ENCODE measurements at places on chromosomes 4 and X.

GRCh38 chr4:54173281-54173912 lies 55.7 kb upstream of the PDGFRA start:
- DNase-seq, result no peak

- no peak for DNase-seq
Measured at GRCh38 chrX:102846544-102847236, 90.4 kb upstream of the RAB40AL start.

DNA sequence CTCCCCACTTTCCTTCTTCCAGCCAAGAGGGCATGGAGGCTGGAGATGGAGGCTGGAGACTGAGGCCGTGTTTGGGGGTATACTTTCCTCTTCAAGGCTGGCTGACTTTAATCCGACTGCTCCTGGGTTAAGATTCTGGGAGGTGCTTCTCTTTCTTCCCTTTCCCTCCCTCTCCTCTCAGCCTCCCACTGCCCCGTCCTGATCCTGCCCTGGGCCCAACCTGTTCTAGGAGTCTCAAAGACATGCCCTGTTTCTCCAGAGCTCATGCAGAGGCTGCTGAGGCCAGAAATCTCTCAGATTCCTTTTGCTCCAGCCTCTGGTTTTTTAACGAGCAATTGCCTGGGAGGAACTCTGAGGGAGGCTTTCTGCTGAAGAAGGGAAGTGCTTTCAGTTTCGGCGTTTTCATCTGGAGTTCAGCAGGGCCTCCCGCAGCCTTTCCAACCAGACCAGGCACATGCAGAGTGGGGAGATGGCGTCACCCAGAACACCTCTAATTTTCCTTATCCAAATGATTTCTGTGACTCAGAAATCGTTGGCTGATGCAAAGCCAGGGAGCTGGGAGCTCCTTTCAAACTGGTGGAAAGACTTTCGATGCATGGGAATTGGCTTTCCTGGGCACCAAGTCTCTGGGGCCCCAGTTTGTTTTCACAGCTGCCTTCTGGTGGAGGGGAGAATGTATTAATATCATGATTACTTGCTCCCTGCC lies 34.5 kb upstream of the FAM9C start:
- no peak for DNase-seq

- DNase-seq, result no peak
Measured at GRCh38 chrX:96861218-96861617, 22.5 kb upstream of the RPA4 start.

DNA sequence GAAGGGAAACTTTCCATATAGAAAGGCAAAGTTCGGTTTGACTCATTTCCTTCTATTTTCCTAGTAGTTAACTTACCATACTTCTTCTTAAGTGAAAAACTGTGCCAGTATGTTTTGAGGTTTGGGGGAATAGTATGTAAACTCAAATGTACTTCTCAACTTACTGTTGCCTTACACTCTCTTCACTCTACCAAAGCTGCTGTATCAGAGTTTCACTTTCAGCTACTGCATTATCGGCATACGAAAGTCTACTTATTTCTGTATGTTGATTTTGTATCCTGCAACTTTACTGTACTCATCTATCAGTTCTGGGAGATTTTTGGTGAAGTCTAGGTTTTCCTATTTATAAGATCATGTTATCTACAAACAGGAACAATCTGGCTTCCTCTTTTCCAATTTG lies 932.7 kb downstream of the FAT4 start:
- no peak for DNase-seq

DNA sequence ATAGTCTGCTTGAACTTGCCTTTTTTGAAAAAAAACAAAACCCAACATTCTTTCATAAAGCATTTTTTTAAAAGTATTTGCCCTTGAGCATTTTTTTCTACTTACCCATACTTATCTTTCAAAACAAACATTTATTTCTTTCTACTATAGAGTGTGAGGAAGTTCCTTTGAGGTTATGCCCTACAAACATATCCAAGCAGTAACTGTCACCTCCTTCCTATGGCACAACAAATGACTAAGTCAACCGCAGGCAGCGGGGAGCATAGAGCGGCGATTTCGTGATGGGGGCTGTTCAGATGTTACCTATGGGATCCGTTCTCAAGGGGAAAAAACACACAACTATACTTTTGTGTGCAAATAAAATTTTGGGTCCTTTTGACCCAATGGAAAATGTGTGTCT lies 19.4 kb downstream of the SPRY1 start:
- DNase-seq, result no peak

DNA sequence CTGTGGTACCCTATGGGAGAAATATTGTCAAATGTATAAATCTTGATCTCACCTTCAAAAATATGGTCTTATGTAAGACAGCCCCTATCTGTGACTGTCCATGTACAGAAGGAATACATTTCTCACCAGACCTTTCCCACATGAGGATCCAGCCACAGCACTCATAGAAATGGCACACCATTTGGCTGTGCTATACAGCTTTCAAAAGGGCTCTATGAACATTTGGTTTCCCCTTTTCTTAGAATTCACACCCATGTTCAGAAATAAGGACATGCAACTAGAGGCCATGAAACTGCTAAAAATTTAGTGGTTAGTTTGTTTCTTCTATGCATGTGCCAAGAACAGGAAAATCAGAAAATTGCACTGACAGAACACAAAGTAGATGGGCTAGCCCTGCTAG lies 62.7 kb downstream of the ANTXR2 start:
- no peak for DNase-seq

DNA sequence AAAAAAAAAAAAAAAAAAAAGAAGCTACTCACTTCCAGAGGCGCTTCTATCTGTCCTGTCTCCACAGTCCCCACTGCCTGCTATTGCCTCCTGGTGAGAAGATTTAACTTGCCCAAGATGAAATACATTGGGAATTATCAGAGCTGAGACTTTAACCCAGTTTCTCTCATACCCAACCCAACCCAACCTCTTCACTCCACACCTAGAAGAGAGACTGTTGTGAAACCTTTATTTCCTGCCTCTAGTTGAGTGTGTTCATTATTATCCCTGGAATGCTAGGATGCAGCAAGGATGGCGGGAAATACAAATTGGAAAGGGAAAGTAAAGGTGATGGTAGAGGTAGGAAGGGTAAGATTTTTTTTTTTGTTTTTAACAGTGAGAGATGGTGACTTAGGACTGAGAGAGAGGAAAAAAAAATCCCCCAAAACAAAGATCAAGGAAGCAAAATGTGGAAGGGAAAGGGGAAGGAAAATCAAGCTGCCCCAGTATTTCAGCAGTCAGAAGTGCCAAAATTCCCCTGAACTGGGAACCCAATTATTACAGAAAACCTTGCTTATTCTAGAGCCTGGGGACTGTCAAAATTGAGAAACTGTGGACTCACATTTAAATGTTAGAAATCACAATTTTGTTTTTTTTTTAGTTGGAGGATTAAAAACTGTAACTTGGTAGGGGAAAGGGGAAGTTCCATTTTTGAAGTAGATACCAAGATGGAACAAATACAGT lies 253.0 kb downstream of the PTTG2 start:
- no peak for DNase-seq

- DNase-seq, result no peak
Measured at GRCh38 chr4:3303565-3303824, 10.7 kb downstream of the RGS12 start.

GRCh38 chr4:47198791-47199190 lies 167.4 kb downstream of the GABRB1 start:
- DNase-seq, result no peak

GRCh38 chr4:37450309-37450708 lies 205.8 kb downstream of the NWD2 start:
- DNase-seq, result no peak

GRCh38 chr4:118417325-118417724 lies 64.5 kb upstream of the PRSS12 start:
- no peak for DNase-seq

- DNase-seq, result no peak
Measured at GRCh38 chr4:122787940-122788339, 38.7 kb upstream of the FGF2 start.

DNA sequence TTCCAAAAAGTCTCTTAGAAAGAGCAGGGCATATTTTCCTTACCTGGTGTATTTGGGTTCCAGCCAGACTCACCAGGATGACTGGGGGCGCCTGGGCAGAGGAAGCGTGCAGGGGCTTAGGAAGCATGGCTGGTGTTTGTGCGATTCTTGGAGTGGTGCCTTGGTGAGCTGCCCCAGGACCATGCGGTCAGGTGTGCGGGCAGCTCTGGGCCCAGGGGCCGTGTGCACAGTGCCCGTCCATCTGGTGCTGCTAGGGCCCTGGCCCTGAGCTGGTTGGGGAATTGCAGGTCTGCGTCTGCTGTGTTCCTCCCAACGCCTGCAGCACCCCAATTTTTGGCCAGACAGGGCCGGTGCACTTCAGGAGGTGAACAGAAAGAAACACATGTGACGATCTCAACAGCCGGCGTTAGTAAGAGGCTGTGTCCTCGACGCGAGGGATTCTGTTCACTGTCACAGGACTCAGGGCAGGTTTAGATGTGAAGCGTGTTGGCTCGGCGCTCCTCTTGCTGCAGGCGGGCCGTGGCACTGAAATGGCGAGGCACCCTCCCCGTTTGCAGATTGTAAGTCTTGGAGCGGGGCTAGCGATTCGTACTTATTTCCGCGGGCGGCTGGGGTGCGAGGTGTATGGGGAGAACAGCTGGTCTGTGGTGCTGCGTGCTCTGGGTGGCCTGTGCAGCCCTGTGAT lies 15.2 kb downstream of the RGS12 start:
- no peak for DNase-seq

All from D721Med (cell line).